SHP77 (cell line): ENCODE measurements at places on chromosomes 6 and 20.

DNA sequence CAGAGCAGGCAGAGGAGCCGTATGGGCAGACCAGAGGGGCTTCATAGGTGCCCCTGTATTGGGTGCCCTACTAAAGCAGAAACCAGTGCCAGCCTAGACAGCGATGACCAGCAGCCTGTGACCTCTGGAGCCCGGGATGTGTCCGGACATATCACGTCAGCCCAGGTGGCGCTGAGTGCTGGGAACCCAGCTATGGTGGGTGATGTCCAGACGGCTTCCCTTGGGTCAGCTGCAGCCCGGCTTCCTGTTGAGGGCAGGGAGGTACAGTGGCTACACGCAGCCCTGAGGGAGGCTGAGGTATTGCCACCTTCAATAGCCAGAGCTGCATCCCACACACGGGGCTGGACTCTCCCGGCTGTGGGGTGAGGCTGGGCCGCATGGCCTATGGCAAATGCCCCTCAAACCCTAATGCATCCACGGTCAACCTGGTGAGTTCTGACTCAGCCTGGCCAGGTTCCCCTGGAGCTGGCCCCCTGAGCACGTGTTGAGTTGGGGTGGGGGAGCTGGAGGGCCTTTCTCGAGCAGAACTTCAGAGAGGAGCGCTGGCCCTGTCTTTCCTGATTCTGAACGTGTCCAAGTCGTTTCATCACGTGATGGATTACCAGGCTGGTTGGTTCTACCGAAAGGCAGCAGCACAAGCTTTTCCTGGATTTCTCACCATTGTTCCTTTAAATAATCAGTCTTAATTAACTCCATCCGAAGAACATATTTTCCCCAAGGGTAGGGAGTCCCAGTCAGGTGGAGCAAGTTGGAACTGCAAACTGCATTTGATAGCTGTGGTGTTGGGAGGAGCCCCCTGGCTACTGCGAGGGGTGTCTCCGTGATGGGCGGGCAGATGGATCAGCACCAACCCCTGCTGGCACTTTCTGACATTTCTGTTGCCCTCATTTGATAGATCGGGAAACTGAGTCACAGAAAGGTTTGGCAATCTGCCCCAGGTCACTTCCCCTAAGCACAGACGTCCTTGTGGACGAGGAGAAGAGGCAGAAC is 7.1 kb upstream of the MYT1 start:
- DNase-seq = no peak

- no peak for DNase-seq
Observed at GRCh38 chr6:125810445-125810844, 19.7 kb downstream of the NCOA7 start.

DNA sequence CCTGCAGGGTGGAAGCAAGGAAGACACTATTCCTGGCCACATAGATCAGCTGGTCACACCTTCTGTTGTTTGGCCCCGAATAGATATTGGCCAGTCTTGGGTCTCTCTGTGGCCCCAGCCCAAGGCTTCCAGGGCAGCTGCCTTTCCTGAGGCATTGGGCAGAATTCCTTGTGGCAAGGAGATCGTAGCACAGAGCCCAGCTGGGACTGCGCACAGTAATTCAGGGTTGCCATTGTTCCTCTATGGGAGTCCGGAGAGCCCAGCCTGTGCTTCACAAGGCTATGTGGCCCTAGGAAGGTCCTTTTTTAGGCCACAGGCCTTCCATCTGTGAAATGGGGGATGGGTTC is 6.9 kb downstream of the SGK2 start:
- DNase-seq = no peak

DNA sequence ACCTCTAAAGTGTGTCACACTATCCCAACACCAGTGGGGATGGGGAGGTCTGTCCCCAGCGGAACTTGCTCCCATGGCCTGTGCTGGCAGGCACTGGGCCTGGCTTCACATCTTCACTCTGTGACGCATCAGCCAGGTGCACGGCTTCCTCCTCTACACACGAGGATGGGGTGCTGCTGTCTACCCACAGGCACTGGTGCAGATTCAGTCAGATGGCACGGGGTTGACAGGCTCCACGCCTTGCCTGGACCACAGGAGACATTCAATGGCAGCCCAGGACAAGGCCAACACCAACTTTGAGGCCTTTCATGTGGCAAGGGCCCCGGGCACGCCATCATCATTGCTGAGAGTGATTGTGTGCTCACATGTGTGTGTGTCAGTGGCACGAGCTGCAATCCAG is 92.4 kb downstream of the TMEM242 start:
- peak; percentile 96 for DNase-seq

- DNase-seq = no peak
Observed at GRCh38 chr6:5636210-5637030, 370.3 kb downstream of the NRN1 start.

GRCh38 chr6:159099961-159100360 is 55.2 kb upstream of the TAGAP start:
- no peak for DNase-seq

GRCh38 chr6:41286544-41287346 is at the start of gene TREM1:
Gene TREM1, minus strand, starts transcription at chr6:41286682. Its CDS starts 27 bp downstream, at chr6:41286655.
- DNase-seq = no peak

DNA sequence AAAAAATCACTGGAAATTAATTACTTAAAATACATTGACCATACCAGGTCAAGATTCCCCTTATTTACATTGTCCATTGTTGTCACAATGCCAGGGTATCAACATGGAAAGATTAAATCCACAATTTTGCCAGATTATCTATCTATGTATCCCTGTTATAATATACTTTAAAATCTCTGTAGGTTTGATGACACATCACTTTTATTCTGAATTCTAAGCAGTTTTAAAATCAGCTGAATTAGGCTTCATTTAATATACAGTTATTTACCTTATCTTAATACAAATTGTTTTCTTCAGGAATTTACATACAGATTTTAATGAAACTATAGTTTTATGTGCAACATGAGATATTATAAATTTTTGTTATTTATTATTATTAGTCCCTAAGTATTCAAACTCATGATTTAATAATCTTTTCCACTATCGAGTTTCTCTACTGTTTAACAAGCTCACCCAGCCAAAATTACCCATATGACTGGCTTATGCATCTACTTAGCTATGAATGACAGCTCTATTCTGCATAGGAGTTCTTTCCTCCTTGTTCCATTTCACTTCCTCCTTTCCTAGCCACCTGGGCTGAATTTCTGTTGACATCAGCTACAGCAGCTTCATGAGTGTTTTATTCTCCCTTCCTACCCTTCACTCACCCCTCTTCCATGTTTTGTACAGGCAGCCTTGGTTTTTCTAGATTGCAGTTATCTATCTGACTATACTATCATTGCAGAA is 654.2 kb upstream of the MAP3K7 start:
- no peak for DNase-seq

- peak; percentile 19 for DNase-seq
Observed at GRCh38 chr6:142518126-142518525, 216.3 kb downstream of the ADGRG6 start.

DNA sequence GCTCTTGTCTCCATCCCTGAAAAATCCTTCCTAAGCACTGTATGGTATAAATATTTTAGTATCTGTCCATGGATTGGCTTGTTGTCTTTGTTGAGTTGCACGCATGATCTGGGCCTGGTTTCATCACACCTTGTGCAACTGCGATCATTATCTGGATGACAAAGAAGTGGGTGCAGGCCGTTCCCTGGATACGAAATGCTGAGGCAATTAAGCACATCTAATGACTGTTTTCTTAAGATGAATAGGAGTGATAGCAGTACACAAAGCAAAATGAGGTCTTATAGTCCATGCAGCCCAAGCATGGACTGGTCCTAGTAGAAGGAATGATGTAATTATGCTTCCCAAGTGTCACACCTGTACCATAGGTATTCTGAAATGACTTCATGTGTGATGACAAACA is 47.8 kb downstream of the SLC35D3 start:
- DNase-seq = no peak

GRCh38 chr6:88520445-88520844 is 354.3 kb upstream of the CNR1 start:
- no peak for DNase-seq

- DNase-seq = no peak
Observed at GRCh38 chr6:906920-907319, 214.0 kb upstream of the EXOC2 start.

GRCh38 chr6:109978174-109979032 is at the start of gene GPR6:
Gene GPR6, plus strand, starts transcription at chr6:109978311. Its CDS starts 802 bp downstream, at chr6:109979113.
- peak; percentile 83 for DNase-seq
